ENCODE measurements at places on chromosomes 16 and 17.

DNA sequence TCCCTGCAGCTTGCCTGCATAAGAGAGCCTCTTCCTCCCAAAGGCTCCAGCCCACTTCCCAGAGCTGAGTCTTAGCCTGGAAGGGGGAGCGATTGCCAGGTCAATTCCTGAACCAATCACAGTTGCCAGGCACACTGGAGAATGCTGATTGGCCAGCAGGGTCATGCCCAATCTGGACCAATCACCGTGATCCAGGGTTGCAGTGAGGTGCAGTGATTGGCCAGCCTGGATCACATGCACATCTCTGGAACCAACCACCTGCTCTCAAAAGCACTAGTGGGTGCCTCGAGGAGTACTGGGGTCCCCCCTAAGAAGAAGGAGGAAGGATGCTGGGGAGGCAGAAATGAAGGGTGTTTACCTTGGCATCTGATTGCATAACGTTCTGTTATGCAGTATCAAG is 18.4 kb downstream of the NAGPA start:
- DNase-seq = no peak

DNA sequence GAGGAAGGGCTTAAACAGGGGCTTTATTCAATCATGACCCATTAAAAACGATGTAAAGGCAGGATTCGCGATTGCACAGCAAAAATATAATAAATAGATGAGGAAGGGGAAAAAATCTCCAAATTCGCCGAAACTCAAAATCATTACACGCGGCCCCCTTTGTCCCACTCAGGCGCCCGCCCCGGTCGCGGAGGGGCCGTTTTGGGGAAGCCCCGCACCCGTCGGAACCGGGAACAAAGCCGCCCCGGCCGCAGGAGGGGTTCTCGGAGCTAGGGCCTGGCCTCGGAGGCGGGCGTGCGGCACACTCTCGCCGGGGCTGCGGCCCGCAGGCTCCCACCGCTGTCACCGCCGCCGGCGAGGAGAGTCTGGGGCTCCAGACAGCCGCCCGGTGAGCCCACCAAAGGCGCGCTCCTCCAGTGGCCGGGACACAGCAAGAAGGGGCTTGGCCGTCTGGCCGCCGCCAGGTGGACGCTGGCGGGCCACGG is 521 bp downstream of the C16orf87 start:
- DNase-seq = no peak

- no peak for DNase-seq
These were observed 16.9 kb upstream of the KDM6B start for GRCh38 chr17:7816926-7817642.

DNA sequence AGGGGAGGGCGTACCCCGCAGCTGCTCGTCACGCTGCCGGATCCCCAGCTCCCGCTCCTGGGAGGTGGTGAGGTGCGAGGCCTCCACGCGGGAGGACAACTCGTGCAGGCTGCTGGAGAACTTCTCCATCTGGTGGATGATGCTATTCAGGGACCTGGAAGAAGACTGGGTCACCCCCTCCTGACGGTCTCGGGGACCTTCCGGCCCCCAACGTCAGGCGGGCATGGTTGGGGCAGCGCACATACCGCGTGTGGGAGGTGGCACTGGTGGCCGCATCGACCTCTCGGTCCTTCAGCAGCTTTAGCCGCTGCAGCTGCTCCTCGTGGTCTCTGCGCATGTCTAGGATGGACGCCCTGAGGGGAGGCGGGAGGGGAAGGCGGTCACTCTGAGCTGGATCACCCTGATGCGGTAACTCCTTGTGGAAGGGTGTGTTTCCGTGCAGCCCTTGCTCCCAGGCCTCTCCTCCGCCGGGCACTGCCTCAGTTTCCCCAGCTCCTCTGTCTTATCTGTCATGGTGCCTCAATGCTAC is 13.3 kb upstream of the MRPL38 start:
- DNase-seq = no peak

DNA sequence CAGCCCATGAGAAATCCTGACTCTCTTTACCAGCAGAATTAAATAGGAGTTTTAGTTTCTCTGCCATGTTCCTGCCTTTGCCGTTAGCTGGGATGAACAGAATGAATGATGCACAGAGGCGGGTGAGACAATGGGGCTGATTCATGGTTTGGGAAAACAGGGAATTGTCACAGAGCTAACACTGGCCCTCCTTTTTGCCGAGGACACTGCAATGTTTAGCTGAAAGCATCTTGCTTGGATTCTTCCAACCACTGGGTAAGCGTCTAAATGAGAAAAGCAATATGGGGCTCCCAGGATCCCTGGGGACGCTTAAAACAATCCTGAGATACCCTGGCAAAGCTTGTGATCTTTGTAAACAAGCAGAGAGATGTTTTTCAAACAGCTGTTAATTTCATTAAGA is 12.8 kb upstream of the PAFAH1B1 start:
- DNase-seq = no peak

DNA sequence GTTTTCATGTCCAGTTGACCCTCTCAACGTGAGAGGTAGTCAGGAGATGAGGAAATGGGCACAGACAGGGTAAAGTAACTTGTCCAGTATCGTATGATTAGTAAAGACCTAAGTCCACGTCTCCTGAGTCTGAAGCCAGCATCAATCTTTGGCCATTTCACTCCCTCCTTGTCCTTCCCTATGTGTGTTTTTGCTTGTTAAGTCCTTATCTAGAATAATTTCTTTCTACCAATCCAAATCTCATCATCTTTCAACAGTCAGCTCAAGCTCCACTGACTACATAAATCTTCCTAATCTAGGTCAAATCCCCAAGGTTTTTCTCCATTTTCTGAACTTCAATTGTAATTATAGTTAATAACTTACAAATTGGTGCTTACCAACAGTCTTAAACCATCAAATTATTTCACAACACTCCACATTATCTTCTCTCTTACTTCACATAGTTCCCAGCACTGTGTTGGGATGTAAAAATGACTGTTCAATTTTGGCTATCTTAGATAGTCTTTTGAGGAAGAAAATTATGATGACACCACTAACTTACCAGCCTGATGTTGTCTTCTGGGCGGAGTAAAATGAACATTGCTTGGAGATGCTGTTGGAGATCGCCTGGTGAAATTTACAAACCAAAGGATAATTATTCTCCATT is 72.3 kb upstream of the CORO6 start:
- DNase-seq = no peak

DNA sequence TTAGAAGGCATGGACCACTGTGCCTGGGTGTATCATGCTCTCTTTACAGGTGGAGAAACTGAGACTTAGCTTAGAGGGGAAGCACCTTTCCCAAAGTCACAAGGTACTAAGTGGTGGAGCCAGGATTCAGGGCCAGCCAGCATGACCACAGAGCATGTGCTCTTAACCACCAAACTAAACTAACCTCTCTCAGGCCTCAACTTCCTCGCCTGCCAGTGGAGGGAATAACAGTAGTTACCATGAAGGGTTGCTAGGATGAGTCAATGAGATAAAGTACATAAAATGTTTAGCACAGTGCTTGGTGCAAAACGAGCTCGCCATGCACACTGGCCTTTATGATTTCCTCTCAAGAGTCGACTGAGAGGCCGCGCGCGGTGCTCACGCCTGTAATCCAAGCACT is 6.4 kb upstream of the MYO1C start:
- DNase-seq = no peak

- DNase-seq = no peak
These were observed 110.2 kb upstream of the LHX1 start for GRCh38 chr17:36827081-36827480.

DNA sequence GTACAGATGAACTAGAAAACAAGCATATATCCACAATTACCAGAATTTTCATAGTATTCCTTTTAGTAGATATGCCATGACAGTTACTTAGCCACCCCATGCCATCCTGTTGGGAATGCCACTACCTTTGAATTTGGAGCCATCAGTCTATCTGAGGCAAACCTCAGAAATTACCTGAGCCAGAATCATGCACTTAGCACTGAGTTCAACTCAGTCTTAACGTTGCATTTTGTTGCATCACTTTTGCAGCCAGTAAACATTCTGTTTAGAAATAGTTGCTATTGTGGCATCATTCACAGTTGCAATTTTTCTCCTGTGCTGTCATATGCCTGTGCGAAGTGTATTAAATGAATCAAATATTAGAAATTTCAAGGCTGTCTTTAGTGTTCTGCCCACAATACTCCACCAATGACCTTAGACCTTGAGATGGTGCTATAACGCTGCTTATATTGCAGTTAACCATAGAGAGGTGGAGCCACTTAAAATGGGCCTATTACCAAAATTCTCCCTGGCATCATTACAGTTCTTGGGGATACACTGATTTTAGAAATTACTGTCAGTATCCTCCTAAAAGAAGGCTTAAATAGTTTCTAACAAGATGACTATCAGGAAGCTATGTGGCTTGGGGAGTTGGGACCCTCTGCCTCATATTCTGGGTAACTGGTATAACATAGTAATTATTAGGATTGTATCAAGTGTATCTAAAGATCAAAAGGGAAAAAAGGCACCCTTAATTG is 11.1 kb downstream of the PTRH2 start:
- no peak for DNase-seq

DNA sequence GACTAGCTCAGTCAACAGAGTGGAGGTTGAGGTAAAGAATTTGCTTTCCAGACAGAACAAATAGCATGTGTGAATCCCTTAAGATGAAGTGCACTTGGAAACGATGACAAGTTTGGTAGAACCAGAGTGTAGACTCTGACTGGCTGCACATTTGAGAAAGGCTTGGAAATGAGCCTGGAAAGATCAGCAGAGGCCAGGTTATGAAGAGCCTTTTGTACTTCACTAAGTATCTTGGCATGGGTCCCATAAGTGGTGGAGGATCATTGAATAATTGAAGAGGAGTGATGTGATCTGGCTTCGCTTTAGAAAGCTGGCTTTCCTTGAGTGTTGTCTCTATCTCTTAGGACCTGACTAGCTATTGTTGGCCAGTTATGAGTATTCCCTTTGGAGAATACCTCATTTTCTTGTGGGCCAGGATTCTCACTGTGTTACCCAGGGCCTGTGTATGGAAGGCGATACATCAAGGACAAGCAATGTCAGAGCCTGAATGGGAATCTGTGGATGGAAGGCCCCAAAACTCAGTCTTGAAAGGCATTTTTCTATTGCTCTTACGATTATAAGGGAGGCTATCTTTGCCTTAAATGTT is 329.8 kb downstream of the UTP18 start:
- DNase-seq = no peak

DNA sequence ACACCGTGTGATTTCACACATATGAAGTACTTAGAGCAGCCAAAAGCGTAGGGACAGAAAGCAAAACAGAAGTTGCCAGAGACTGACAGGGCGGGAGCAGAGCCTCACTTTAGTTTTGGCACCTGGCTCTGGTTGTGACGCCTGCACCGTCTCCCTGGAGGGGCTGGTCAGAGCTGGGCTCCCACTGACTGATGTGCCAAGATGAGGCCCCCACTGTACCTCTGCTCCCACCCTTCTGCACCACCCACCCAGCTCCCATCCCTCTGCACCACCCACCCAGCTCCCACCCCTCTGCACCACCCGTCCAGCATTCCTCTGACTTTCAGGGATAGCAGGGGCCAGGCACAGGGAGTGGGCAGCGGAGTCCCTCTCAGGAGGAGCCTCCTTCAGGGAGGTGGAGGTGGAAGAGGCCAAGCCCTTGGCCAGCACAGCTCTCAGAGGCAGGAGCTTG is 3.2 kb upstream of the PRSS21 start:
- DNase-seq = no peak

DNA sequence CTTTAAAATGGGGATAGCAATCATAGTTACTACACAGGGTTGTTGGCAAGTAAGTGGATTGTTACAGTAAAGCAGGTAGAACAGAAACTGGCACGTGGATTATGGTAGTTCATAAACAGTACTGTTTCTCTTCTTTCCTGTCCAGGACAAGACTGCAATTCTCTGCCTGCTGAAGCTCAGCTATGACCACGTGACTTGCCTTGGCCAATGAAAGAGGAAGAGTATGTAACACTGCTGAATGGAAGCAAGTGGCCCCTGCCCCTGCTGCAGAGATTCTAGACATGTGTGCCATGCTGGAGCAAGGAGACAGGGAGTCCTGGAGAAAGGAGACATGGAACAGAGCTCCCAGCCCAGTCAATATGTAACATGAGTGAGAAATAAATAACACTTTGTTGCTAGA is 66.6 kb upstream of the TOX3 start:
- DNase-seq = no peak

DNA sequence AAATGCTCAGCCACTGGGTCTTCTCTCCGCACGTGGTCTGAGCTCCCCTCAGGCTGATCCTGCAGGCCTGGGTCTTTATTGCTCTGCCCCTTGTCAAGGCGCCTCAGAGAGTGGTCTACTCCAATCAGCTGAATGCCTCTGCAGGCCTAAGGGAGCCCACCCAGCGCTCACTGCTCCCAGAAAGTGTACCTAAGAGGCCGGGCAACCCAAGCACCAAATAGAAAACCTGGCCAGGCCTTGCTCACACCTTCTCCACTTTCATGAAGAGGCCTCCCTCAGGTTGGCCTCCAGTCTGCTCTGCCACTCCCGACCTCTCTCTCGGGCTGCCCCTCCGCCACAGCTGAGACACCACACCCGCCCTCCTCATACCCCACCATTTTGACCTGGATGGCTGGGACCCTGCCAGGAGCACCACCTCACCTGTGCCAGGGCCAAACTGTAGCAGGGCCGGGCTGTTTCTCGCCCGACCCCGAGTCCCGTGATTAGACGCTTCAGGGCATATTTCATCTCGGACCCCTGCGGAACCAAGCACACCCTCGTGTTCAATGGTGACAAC is 665 bp downstream of the MYBBP1A start:
- no peak for DNase-seq

DNA sequence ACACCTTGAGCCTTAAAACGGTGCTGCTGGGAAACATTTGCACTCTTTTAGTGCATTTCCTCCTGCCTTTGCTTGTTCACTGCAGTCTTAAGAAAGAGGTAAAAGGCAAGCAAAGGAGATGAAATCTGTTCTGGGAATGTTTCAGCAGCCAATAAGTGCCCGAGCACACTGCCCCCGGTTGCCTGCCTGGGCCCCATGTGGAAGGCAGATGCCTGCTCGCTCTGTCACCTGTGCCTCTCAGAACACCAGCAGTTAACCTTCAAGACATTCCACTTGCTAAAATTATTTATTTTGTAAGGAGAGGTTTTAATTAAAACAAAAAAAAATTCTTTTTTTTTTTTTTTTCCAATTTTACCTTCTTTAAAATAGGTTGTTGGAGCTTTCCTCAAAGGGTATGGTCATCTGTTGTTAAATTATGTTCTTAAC is 4.4 kb downstream of the SOX9 start:
- DNase-seq = no peak

GRCh38 chr16:27355610-27356009 is 41.8 kb downstream of the IL4R start:
- no peak for DNase-seq

GRCh38 chr17:74971069-74971841 is 1.3 kb downstream of the HID1 start:
- no peak for DNase-seq
